ENCODE measurements at places on chromosomes 6 and 20.
A peak's percentile ranks its signal among the peaks of the same experiment; 100 is the strongest.

DNA sequence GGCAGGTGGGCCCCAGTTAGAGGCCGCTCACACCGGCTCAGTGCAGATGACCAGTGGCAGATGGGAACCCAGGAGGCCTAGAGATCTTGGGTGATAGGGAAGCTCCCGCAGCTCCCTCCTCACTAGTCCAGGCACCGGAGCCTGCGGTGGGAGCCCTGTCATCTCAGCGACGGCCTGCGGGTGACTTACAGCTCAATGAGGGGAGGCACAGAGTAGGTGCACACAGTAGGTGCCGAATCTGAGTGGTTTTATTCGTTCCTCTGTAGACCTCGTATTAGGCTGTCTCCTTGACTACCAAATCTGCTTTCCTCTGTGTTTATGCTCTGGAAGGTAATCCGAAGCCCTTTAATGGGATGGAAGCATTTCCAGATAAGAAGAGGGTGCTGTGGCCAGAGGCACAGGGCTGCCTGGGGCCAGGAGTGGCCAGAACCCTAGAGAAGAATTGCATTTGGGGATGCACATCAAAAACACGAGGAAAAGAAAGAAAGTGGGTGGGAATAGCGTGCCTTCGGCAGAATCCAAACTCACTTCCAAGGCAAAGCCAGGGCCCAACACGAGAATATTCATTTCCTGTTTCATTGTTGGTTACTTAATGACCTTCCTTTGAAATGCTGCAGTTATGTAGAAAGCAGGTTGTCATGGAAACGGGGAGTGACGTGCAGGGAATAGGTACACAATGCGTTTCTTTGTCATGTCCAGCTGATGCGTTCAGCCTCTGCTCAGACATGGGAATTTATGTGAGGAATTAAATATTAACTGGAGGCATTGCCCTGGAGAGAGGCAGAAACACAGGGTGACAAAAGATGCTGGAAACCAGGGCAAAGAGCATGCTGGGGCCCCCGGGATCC is 24.7 kb downstream of the MYT1 start:
- no peak for DNase-seq

GRCh38 chr6:77040568-77041195 is 422.6 kb downstream of the HTR1B start:
- DNase-seq = no peak

GRCh38 chr6:111804627-111805235 is 68.5 kb downstream of the FYN start:
- no peak for DNase-seq

DNA sequence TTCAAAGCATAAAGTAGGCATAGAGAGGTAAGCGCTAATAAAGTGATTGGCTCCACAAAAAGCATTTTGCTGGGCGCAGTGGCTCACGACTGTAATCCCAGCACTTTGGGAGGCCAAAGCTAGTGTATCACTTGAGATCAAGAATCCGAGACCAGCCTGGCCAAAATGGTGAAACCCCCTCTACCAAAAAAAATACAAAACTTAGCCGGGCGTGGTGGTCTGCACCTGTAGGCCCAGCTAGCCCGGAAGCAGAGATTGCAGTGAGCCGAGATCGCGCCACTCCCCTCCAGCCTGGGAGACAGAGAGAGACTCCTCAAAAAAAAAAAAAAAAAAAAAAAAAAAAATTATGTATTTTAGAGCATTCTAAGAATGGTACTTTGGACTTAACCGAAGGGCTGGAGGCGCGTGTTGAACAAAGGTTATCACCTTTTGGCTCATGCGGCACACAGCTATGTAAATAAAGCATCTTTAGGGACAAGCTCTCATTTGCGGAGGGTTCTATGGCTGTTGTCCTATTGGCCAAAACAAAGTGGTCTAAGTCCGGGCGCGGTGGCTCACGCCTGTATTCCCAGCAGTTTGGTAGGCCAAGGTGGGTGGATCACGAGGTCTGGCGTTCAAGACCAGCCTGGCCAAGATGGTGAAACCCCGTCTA is 17.4 kb downstream of the HFE start:
- no peak for DNase-seq

DNA sequence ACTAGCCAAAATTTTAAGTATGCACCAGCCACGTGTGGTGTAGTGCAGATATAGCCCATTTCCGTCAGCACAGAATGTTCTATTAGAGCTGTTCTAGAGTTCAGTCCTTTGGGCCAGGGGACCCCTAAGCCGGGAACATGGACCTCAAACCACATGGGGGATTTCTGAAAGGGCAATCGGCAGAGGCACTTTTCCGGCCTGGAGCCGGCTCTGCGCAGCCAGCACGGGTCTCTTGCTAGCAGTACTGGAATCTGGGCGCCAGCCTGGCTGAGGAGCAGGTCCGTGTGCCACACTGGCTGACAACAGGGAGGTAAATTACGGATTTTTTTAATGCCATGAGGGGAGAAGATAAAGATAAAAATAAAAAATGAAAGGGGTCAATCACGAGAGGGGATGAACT is 120.5 kb downstream of the SULF2 start:
- no peak for DNase-seq

- no peak for DNase-seq
These were observed 318.0 kb upstream of the PTCHD4 start for GRCh38 chr6:48429021-48429420.

DNA sequence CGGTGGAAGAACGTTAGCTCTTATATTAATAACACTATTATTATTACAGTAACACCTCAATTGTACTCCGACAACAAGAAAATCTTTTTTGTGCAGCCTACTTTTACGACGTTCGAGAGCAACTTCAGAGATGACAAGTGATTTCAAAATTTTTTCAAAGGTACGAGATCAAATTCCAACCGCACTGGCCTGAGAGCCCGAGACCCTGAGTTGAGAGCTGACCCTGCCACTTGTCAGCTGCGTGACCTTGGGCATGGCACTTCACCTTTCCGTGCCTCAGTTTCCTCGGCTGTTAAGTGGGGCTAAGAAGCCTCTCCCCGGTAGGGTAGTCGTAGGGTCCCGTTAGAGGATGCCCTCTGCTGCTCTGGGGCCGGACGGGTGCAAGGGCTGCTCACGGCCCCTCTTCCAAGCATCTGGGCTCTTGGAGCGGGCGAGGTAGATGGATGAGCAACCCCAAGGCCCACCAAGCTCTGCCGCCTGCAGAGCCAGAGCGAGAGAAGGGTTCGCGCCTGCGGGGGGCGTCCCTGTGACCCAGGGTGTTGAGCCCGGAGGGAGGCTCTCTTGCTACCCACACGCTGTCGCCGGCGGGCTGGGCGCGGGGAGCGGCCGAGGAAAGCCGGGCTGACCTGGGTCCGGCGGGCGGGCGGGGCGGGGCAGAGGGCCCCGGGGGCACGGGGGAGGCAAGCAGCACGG is 510 bp downstream of the NDRG3 start:
- peak; percentile 46 for DNase-seq

DNA sequence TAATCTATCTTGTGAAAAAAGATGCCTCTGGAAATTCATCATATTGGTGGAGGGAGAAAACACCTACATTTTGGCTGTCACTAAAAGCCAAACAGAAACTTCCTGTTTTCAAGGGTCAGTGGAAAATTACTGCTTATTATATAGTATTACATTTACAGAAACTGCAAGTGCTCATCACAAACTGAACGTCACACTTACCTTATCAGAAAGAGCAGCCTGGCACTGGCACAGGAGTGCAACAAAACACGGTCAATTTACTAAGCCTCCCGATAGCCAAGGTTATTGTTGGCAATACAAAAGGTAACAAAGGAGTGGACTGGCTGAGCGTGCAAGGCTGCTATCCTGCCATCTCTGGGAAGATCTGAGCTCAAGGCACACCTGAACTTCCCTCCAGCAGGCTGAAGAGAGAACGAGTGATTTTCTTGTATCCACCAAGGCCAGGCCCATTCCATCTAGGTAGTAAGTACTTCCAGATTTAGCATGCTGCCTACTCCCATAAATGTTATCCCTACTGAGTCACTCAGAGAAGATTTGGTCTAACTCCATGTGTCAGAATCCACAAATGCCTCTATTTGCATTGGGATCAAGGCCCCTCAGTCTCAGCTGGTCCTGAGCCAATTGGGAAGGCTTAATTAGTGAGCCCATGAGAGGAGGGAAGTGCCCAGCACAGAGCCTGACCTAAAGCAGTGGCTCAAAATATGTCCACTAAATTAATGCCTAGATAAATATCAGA is 399.8 kb downstream of the BTBD9 start:
- no peak for DNase-seq

GRCh38 chr20:57611586-57612311 is 8.5 kb downstream of the ZBP1 start:
- peak; percentile 12 for DNase-seq

GRCh38 chr6:100342830-100343229 is 121.9 kb downstream of the SIM1 start:
- DNase-seq = no peak

GRCh38 chr6:170222498-170223471 is 68.1 kb downstream of the DLL1 start:
- no peak for DNase-seq

DNA sequence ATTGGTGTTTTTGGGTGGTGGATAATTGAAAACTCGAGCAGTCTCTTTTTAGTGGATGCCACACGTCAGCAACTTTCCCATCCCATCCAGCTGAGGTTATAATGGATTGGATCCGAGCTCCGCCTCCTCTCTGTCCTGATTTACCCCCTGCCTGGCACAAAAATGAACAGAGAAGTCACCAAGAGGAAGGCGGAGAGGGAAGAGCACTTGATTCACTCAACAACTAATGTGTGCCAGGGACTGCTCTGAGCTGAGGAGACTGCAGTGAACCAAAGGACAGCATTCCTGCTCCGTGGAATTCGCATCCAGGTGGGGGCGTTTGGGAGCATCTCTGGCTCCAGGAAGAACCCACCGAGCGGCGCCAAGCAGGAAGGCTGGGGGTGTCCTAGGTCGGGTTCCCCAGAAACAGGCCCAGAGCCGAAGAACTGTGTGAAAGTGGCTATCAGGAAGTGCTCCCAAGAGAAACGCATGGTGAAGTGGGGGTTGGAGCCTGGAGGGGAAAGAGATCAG is 95.8 kb upstream of the NAA20 start:
- DNase-seq = no peak

- peak; percentile 1 for DNase-seq
These were observed 291.2 kb upstream of the ADGRB3 start for GRCh38 chr6:68343901-68344300.

DNA sequence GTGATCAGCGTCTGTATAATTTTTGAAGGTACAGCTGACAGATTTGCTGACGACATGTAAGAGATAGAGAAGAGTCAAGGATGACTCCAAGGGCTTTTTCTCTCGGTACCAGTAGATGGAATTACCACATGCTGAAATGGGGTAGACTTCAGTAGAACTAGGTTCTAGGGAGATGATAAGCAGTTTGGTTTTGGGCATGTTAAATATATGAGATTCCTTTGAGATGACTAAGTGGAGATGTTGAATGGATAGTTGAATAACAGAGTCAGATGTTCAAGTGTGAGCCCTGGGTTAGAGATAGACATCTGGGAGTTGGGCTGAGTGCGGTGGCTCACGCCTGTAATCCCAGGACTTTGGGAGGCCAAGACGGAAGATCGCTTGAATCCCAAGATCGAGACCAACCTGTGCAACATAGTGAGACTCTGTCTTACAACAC is 50.0 kb downstream of the PHF20 start:
- no peak for DNase-seq

GRCh38 chr6:27096834-27097511 is 150.5 kb upstream of the PRSS16 start:
- peak; percentile 3 for DNase-seq

DNA sequence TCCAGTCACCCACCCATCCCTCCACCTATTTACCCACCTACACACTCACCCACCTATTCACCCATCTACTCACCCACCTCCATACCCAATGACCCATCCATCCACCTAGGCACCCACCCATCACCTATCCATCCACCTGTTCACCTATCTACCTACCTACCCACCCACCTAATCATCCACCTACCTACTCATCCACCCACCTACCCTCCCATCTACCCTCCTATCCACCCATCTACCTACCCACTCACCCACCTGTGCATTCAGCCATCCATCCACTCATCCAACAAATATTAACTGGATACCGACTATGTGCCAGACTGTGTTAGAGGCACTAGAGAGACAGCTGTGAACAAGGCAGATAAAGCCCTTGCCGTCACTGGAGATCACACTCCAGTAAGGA is 40.3 kb downstream of the RSPO4 start:
- no peak for DNase-seq

- DNase-seq = no peak
These were observed 167.9 kb upstream of the MYLIP start for GRCh38 chr6:15960740-15961634.

- no peak for DNase-seq
These were observed 207.8 kb downstream of the TTLL2 start for GRCh38 chr6:167532410-167533288.

GRCh38 chr6:36818756-36819155 is 20.5 kb downstream of the CPNE5 start:
- DNase-seq = no peak

DNA sequence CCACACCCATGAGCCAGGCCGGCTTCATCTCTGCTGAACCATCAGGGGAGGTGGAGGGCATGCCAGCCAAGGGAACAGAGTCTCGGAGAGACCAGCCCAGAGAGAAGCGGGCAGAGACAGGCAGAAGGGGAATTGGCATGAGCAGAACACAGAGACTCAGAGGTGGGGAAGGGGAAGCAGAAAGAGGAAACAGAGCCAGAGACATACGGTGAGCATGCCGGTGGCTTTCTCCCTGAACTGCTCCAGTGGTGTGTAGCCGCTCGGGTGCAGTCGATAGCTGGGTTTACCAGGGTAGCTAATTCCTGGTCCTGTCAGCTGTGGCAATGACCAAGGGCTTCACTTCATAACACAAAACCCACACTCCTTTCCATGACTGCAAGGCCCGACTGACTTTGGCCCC is 83.6 kb upstream of the CCDC167 start:
- DNase-seq = no peak

- no peak for DNase-seq
These were observed 44.4 kb downstream of the RPS12 start for GRCh38 chr6:132858750-132859149.

DNA sequence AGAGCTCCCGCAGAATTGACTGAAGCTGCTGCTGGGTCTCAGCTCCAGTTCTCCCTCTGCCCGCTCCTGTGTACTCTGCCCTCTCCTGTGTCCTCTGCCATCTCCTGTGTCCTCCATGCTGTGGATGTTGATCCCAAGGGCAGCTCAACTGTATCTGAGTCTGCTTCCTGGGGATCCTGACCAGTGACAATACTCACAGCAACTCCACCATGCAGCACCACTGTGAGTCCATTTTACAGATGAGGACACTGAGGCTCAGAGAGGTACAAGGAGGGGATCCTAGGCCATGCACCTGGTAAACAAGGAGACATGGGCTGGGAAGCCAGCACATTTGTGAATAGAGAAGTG is 8.6 kb downstream of the TP53RK start:
- DNase-seq = no peak

- no peak for DNase-seq
These were observed 8.7 kb downstream of the HLA-DPA1 start for GRCh38 chr6:33064723-33065122.

All from substantia nigra (tissue), 51 donors.